ENCODE measurements at places on chromosomes 4 and X.
A peak's percentile ranks its signal among the peaks of the same experiment; 100 is the strongest.

DNA sequence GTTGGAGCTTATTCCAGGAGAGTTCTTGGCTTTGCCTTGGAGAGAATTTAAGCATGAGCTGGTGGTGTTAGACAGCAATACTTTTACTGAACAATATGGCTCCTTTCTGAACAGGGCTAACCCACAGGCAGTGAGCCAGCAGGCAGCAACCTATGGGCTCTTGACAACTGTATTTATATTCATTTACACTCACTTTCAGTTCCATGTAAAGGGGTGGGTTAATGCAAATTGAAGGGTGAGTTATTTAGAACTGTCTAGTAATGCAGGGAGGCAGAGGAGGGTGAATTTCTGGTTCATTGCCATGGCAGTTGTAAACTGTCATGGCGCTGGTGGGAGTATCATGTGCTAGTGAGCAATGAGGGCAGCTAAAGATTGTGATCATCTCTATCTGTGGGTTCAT, 15.7 kb downstream of the FOXR2 start:
- no peak for DNase-seq

DNA sequence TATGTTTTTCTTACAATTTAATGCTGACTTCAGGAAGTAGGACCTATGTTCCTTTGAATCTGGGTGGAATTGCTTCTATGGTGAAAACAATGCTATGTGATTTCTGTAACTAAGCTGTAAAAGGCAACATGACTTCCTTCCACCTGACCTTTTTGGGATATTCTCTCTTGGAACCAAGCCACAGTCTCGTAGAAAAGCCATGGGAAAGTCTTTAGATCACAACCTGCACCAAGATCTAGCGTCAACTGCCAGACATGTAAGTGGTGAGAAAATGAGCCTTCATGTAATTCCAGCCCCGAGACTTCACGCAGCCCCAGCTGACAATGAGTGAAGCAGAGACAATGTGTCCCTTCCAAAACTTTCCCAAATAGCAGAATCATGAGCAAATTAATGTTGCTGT, 297.0 kb upstream of the DCAF8L1 start:
- DNase-seq = no peak

GRCh38 chr4:152666946-152667345, 12.9 kb downstream of the TMEM154 start:
- no peak for DNase-seq

DNA sequence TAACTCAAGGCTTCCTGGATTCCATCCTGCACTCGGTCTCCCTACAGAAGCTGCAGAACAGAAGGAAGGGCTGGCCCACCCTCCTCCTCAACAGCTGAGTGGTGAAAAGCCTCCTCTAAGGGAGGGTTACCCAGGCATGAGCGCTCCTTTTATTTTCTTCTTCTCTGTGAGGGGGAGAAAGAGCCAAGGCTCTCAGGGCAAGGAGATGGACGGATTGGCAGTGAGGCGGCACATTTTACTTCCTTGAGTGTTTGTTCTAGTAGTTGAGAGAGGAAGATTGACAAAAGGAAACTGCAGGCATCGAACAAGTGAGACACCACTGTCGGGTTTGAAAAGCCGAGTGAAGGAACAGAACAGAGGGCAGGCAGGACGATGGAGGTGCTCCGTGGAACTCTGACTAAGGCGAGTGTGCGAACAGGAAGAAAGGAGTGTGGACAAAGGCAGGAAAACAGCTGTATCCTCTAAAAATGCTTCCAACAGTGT, 38.4 kb upstream of the STS start:
- DNase-seq = no peak

DNA sequence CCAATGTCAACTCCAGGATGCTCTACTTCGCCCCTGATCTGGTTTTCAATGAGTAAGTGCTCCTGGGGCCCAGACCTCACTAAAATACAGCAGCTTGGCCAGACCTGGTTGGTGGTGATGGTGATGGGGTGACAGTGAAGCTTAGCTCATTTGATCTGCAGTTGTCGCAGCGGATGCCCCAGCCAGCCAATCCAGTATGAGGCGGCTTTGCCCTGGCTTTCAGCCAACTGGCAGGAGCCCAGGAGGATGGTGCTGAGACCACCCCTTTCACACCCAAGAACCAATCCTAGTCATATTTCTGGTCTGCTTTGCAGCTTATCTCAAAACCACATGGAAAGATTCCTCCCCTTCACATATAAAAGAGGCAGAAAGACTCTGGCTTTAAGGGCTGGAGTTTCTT, 173.8 kb downstream of the AR start:
- DNase-seq = no peak

GRCh38 chr4:166363198-166363597, 490.2 kb downstream of the TLL1 start:
- no peak for DNase-seq

- no peak for DNase-seq
These were observed 24.9 kb downstream of the TNMD start for GRCh38 chrX:100609591-100609990.

GRCh38 chr4:76964769-76965168, 15.2 kb downstream of the SEPTIN11 start:
- no peak for DNase-seq

DNA sequence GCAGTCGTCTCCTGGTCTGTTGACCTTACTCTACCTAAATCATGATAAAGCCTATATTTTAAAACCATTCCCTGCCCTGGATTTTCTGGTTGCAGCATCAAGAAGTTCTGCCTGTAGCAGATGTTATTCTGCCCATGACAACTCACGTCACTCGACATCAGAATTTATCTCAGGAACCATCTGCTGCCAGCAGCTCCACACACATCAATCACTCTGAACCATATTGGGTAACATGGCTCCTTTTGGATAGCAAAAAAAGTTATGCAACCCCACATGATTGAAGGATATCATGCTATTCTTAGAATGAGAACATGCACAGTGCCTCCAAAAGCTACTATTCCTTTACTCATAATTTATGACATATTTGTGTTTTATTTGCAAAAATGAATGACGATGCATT, 341.4 kb downstream of the DHRSX start:
- DNase-seq = no peak

DNA sequence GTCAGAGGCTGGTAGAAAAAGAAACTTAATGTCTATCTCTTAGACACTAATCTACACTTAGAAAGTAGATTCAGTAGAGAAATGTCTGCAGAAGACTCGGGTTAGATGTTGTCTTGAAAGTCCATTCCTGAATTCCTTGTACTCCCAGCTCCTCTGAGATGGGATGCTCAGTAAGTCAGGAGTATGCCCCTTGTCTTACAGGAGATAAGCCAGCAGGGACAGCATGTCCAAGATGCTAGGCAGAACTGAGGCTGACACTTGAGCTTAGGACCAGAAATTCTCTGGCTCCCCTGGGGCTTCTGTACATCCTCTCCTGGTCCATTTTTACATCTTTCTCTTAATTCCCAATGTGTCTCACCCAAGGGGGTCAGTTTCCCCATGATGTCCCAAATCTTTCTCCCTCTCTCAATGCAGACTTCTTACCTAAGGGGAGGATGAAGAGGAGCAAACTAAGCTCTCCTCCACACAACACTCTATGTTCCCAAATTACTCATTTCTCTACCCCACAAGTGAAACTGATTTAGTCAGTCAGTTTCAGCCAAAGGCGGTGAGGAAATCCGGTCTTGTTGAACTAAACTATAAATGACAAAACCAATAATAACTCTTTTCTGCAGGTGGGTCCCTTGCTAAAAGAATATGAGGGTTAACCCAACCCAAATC, 558.2 kb upstream of the DIPK2B start:
- DNase-seq = no peak

- peak; percentile 21 for DNase-seq
These were observed at the start of gene WNK3 for GRCh38 chrX:54357414-54358377. TSS of gene WNK3 (minus strand) at chrX:54358046.

- DNase-seq = no peak
These were observed 790.0 kb downstream of the PCDH18 start for GRCh38 chr4:136742333-136742732.

- DNase-seq = no peak
These were observed 11.4 kb upstream of the TAPT1 start for GRCh38 chr4:16237715-16238114.

DNA sequence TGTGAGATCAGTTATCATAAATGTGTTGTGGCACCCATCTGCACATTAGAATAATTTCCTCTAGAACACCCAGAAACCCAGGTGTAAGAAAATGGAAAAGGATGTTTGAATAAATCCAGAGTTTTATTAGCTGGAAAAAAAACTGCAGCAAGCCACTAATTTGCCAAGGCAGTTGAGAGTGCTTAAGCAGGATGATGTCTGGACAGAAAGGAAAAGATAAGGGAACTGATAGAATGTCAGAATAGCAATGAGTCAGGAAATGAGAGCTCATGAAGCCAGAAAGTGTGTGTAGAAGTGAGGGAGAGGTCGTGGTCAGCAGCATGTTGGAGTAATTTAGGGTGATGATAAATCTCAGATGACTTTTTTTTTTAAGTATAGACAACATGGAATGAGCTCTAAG, 15.2 kb upstream of the NEUROG2 start:
- DNase-seq = no peak

DNA sequence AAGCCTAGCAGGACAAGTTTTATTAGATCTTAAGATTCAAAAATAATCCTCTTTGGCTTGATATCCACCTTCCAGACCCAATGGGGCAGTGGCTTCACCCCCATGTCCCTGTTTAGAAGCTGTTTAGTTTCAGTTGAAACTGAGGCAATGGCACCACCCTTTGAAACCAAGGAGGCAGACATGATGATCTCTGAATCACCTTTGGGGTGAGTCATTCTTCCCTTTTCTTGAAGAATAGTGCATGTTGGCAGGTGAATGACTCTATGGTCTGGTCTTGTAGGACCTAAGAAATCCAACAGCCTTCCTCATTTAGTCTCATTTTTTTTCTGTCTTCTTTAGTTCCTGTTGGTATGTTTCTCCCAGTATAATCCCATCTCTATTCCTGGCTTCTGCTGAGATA, 29.5 kb upstream of the BMP15 start:
- DNase-seq = no peak

- no peak for DNase-seq
These were observed 261.6 kb downstream of the IQCM start for GRCh38 chr4:149553959-149554520.

DNA sequence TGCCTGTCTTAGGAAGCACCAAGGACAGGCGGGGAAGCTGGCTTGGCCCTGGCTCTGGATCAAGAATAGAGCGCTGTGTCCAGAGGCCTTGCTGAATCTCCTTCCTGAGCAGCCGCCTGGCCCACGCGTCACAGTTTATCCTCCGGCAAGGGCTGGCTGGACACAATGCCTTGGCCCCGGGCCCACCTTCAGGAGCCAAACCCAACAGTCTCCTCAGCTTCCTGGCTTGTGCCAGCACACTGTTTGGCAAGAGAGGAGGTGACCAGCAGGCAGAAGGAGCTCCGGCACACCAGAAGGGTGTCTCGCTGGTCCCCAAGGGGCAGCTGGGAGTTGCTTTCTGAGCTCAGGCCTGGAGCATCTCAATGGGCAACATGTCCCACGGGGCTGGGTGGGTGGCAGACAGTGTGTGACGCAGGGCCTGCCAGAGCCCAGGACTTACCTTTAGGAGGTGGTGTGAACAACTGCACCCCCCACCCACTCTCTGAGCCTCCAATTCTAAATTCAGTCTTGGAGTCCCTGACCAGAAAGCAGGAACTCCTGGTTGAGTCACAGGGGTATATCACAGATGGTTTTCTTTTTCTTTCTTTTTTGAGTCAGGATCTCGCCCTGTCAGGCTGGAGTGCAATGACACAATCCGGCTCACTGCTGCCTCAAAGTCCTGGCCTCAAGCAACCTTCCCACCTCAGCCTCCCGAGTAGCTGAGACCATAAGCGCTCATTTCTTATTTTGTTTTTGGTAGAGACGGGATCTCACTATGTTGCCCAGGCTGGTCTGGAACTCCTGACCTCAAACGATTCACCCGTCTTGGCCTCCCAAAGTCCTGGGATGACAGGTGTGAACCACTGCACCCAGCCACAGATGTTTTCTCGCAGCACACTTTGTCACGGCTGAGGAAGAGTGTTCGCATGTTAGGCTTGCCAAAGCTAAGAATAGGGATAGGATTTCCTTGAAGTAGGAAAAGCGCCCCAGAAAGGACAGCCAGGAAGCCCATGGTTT, 361.2 kb downstream of the BCOR start:
- DNase-seq = no peak

- DNase-seq = no peak
These were observed 9.3 kb upstream of the GPRIN3 start for GRCh38 chr4:89316931-89317366.

GRCh38 chrX:3362956-3363355, 16.5 kb upstream of the MXRA5 start:
- DNase-seq = no peak

- no peak for DNase-seq
These were observed 29.1 kb downstream of the TBC1D14 start for GRCh38 chr4:6938647-6939271.

Measured in stimulated activated CD4-positive, alpha-beta T cell treated with anti-CD3 and anti-CD28 coated beads, Interleukin-2, amount 100 ng/mL, for 48 hours (primary cell).